T-helper 1 cell treated with Interleukin-12 subunit alpha and Interleukin-12 subunit beta and Interleukin-4 antibody, amounts not matched to agents 30 ng/mL and 1 ng/mL, for 36 hours (primary cell): ENCODE measurements at places on chromosomes 16 and 17. TPM values are rescaled to one million over a fixed set of nuclear protein-coding genes. Genes with fewer than 3 reads are reported as not detected.

XYLT1 gene
- 41.6 and 41.7 TPM in 2 replicates for total RNA-seq

CSH1 gene
- not detected in 2 replicates for total RNA-seq

CHST6 gene
- not detected in 2 replicates for total RNA-seq

ZNF48 gene
- total RNA-seq = 17.2 and 18.0 TPM in 2 replicates

ASPHD1 gene
- total RNA-seq = 0.17 and 0.32 TPM in 2 replicates

KCNJ2 gene
- total RNA-seq = not detected in 2 replicates

TMC7 gene
- total RNA-seq = 0.07 TPM in 1 of 2 replicates, not detected in the other

CDH8 gene
- not detected in 2 replicates for total RNA-seq

DNAH2 gene
- not detected in 2 replicates for total RNA-seq

CA5A gene
- total RNA-seq = not detected in 2 replicates

KRTAP9-2 gene
- total RNA-seq = not detected in 2 replicates

RPL13 gene
- total RNA-seq = 1,898 and 1,901 TPM in 2 replicates

GDPD3 gene
- 7.6 and 11.2 TPM in 2 replicates for total RNA-seq

CDH5 gene
- not detected in 2 replicates for total RNA-seq

ENPP7 gene
- total RNA-seq = not detected in 2 replicates

CLEC18B gene
- total RNA-seq = 2.3 and 3.5 TPM in 2 replicates

JUP gene
- 0.10 and 0.20 TPM in 2 replicates for total RNA-seq

TBC1D26 gene
- 0.25 TPM in 1 of 2 replicates, not detected in the other for total RNA-seq

ANKRD40CL gene
- total RNA-seq = not detected in 2 replicates

NPTX1 gene
- 104 and 107 TPM in 2 replicates for total RNA-seq

PRCD gene
- not detected in 2 replicates for total RNA-seq

PRRT2 gene
- total RNA-seq = 0.61 and 0.91 TPM in 2 replicates

CA7 gene
- not detected in 2 replicates for total RNA-seq

HOXB1 gene
- not detected in 2 replicates for total RNA-seq

LITAFD gene
- total RNA-seq = not detected in 2 replicates

UBB gene
- total RNA-seq = 1,398 and 1,399 TPM in 2 replicates

KIF18B gene
- 54.0 and 55.2 TPM in 2 replicates for total RNA-seq

STAT5A gene
- 160 and 170 TPM in 2 replicates for total RNA-seq

SLC35G6 gene
- not detected in 2 replicates for total RNA-seq

POLR2A gene
- 208 and 222 TPM in 2 replicates for total RNA-seq

STAC2 gene
- total RNA-seq = not detected in 2 replicates

BIRC5 gene
- total RNA-seq = 53.3 and 53.4 TPM in 2 replicates

MMP28 gene
- total RNA-seq = not detected in 2 replicates

CTRB2 gene
- total RNA-seq = not detected in 2 replicates

HEXIM1 gene
- 38.8 and 41.4 TPM in 2 replicates for total RNA-seq

TBC1D3C gene
- total RNA-seq = 0.15 TPM in 1 of 2 replicates, not detected in the other

ZMYND15 gene
- total RNA-seq = 0.10 and 0.12 TPM in 2 replicates

FAM234A gene
- total RNA-seq = 17.1 and 23.2 TPM in 2 replicates

ZNF75A gene
- 43.8 and 47.2 TPM in 2 replicates for total RNA-seq

DPEP2 gene
- total RNA-seq = 14.4 and 16.1 TPM in 2 replicates

PHB1 gene
- total RNA-seq = 190 and 197 TPM in 2 replicates

CD300LG gene
- not detected in 2 replicates for total RNA-seq

CES4A gene
- 48.9 and 54.4 TPM in 2 replicates for total RNA-seq

HS3ST3B1 gene
- 51.0 and 53.9 TPM in 2 replicates for total RNA-seq

HSPB9 gene
- total RNA-seq = not detected in 2 replicates

SRCAP gene
- total RNA-seq = 93.9 and 99.5 TPM in 2 replicates

CEP131 gene
- total RNA-seq = 10.6 and 13.3 TPM in 2 replicates

CMIP gene
- total RNA-seq = 59.8 and 62.6 TPM in 2 replicates

OR3A1 gene
- total RNA-seq = 0.25 TPM in 1 of 2 replicates, not detected in the other

CCL4L2 gene
- total RNA-seq = 10.2 and 10.8 TPM in 2 replicates
